ENCODE measurements at places on chromosomes 6 and 20.

DNA sequence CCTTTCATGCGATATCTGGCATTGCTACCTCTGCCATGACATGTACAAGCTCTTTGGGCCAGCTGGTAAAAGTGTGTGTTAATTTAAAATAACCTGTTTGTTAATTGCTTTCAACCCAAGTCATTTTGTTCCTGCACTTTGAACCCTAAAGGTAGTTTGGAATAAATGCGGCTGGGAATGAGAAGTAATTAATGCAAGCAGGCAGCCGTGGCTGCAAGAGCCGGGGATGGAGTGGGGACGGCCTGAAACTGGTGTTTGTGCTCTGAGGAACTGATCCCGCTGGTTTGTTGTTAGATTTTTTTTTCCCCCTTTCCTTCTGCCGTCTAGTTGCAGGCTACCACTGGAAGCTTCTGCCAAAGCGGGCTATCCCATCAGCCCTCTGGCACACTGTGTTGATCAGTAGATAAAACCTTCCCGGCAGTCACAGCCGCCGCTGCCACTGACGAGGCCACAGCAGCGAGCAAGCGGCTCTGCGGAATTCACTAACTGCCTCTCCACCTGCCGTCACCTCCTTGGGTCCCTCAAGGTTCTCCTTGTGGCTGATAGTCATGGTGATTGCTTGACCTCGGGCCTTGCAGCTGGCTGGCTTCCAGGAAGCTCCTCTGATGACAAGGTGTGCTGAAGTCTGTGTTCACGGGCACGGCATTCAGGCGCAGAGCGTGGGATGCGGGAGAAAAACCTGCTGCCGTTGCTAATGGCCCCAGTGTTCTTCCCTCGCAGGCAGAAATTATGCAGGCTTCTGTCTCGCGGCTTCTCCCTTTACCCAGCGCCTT lies 315.9 kb downstream of the TFAP2A start:
- DNase-seq, result no peak

DNA sequence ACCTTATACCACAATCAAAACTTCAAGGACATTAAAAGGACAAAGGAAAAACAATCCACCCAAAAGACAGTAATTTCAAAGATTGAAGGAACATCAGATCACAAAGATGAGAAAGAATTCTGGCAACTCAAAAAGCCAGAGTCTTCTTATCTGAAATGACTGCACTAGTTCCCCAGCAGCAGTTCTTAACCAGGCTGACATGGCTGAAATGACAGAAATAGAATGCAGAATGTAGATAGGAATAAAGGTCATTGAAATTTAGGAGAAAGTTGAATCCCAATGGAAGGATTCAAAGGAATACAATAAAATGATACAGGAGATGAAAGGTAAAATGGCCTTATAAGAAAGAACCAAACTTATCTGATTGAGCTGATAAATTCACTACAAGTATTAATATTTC lies 231.4 kb downstream of the CD109 start:
- DNase-seq, result no peak

DNA sequence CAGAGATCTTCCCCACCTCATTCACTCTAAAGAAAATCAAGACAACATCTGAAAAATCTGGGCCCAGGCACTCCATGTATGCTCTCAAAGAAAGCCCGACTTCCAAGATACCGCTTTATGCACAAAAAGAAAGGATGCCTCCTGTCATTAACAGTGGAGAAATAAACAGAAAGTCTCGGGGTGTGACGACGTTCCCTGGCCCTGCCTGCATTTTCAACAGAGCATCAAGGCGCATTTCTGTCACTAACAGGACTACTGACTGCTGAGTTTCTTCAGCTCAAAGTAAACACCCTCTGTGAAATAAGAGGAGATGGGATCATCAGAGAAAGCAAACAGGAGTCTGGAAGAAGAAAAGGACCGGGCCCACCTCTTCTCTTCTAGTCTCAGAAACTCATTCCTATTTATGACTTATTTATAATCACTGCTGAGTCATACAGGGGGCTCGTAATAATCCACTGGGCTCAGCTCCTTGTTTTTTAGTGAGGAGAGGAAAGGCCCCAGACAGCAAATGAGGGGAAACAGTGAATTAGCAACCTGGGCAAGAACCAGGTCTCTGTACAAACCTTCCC lies 99.7 kb downstream of the ZMYND8 start:
- DNase-seq, result no peak

- no peak for DNase-seq
Measured at GRCh38 chr20:62430311-62430853, 3.0 kb upstream of the RBBP8NL start.

DNA sequence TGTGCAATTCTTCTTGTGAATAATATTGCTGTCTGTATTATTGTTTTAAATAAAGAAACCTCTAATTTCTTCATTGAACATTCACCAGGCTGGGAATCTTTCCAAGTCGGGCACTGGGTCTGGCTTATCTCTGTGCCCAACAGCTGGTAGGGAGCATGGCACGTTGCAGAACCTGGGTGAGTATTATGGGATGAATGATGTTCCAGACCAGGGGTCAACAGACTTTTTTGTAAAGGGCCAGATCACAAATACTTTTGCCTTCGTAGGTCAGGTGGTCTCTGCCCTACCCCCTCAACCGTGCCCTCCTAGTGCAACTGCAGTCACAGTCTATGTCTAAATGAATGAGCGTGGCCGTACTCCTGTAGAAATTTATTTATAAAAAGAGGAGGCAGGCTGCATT lies 81.6 kb upstream of the FOXQ1 start:
- DNase-seq, result no peak

DNA sequence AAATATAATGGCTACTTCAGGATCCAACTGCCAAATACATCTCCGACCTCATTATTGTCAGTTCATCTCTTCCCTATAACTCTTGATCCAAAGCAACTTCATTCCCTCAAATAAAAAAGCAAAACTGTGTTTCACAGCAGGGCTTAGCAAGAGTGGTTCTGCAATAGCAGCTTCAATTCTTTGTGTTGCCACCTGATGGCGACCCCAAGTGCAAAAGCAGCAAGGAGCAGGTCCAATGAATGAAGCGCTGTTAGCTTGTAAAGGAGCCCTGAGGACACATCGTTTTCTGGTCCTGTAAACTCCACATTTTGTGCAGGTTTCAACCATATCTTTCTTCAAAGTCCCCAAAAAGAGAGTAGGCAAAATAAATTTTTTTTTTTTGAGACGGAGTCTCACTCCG lies 19.6 kb downstream of the RTN4IP1 start:
- peak; percentile 55 for DNase-seq

DNA sequence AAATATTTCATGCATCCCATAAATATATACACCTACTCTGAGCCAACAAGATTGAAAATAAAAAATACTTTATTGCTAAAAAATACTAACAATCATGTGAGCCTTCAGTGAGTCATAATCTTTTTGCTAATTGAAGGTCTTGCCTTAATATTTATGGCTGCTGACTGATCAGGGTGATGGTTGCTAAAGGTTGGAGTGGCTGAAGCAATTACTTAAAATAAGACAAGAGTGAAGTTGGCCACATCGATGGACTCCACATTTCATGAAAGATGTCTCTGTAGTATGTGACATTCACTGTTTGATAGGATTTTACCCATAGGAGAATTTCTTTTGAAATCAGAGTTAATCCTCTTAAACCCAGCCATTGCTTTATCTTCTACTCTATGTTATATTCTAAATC lies 11.1 kb downstream of the TRDN start:
- DNase-seq, result no peak

- DNase-seq, result no peak
Measured at GRCh38 chr6:2786269-2786668, 21.1 kb downstream of the WRNIP1 start.
